ENCODE measurements at places on chromosomes 1 and 21.

DNA sequence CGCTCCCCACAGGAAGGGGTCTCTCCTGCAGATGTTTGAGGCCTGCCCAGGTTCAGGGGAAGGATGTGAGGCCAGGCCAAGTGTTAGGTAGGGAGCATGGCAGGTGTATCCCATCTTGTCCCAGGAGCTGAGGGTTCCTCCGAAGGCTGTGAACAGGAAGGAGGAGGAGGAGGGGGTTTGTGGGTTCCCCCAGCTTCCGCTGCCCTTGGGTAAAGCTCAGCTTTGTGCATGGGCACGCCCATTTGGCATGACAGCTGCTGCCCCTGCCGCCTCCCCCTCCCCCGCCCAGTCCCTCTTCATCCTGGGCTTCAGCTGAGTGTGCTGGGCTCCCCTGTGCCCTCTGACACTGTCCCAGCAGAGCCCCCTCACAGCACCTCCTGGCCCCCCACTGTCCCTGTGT, 25.5 kb downstream of the TNFRSF8 start:
- DNase-seq, result no peak

DNA sequence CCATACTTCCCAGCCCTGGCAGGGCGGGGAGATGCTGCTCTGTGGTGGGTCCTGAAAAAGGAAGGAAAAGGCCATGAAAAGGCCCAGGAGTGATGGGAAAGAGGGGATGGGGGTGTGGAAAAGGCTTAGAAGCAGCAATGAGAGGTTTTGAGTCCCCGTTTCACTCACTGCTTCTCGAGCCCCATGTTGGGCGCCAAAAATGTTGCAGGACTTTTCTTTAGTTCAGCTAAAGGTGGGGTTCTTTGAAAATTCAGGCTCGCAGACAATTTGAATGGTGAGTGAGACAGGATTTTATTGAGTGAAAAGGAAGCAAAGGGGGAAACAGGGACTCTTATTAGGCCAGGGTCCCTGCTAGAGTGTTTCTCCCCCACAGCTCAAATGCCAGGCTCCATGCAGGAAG, 93.1 kb downstream of the MRPS6 start:
- no peak for DNase-seq

DNA sequence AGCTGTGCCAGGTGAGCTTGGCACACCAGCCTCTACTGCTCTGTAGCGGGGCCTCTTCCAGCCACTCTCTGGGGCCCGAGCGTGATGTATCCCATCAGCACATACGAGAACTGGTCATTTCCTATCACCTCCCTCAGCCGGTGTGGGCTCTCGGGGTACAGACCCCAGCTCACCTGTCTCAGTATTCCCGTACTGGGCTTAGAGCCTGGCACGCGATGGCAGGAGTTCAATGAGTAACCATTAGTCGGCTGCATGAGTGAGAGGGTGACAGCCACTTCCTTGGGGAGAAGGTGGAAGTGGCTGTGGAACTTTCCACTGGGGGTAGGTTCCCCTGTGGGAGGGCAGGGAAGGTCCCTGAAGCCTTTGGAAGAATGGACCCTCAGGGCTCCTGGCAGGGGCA, 46.1 kb downstream of the ECE1 start:
- no peak for DNase-seq

GRCh38 chr21:44949779-44950198, 10.0 kb downstream of the SLX9 start:
- peak; percentile 76 for DNase-seq

- DNase-seq, result no peak
These were observed 59.6 kb upstream of the ST6GALNAC5 start for GRCh38 chr1:76807543-76808260.

GRCh38 chr1:183443466-183443865, 25.3 kb upstream of the NMNAT2 start:
- DNase-seq, result no peak

DNA sequence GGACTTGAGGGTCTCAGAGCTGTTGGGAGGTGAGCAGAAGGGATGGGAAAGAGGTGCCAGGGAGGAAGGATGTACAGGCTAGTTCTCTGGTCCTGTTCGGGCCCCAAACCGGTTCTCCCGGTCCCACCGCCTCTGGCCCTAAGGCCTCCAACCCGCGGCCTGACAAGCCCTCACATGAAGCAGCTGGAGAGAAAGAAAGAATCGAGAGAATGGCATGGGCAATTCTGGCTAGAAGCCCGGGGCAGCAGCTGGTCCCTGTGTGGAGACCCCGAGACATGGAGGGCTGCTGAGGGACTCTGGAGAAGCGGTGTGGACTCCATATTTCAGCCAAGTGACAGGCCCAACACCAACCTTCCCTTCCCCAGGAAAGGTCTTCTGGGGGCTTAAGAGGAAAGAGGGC, 730 bp downstream of the CDC42SE1 start:
- no peak for DNase-seq

DNA sequence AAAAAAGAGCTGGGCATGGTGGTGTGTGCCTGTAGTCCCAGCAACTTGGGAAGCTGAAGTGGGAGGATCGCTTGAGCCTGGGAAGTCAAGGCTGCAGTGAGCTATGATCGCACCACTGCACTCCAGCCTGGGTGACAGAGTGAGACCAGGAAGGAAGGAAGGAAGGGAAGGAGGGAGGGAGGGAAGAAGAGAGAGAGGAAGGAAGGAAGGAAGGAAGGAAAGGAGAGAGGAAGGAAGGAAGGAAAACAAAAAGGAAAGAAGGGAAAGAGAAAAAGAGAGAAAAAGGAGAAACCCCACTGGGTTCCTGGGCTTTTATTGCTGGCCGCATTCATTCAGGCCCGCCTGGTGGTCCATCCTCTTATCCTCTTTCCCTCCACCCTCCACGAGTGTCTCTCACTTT, 9.8 kb downstream of the SLC2A7 start:
- DNase-seq, result no peak

DNA sequence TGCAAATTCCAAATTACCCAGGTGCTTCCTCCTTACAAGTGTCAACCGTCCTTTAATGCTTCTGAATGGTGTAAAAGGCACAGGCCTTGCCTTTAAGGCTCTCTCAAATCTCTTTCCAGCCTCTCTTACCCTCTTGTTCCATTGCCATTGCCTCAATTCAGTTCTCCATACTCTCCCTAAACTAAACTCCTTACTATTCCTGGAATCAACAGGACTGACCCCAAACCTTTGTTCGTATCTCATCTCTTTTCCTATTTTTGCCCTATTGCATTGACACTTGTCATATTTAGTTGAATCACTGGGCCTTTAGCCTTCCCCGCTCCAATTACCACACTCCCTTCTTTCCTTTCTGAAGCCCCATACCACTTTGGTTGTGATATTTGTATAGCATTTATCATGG, 3.9 kb upstream of the CD55 start:
- no peak for DNase-seq

GRCh38 chr1:200121421-200121820, 93.9 kb downstream of the NR5A2 start:
- DNase-seq, result no peak

DNA sequence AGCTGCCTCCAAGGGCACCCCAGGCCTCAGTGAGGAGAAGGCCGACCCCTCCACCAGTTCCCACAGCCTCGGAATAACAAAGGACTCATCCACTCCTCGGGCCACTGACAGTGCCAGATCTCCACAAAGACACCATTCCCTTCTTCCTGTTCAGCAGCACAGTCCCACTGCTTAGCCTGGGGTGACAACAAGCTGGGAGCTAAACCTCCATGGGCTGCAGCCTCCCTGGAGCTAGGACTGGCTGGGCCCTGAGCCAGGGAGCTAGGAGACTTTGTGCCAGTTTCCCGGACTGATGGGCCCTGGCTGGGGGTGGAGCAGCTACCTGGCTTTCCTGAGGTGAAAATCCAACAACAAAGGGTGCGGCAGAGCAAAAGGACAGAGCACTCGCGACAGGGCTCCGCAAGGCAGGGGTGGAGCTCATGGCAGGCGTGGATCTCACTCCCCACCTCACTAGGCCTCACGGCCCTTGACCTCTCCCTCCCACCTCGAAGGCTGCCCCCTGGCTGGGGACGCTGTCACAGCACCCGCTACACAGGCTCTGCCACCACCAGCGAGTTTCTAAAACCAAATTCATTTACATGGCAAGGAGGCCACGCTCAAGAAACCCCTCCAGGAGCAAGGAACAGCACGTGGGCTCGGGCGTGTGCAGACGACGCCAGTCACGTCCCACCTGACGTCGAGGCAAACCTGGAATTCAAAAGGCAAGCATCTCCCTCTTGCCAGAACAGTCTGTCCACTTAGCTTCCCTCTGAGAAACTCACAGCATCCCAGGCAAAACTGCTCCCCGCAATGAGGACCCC, 13.8 kb downstream of the SLC35E2B start:
- DNase-seq, result no peak

GRCh38 chr1:93699503-93700168, 18.0 kb upstream of the BCAR3 start:
- DNase-seq, result no peak

- DNase-seq, result no peak
These were observed 22.4 kb upstream of the ASB17 start for GRCh38 chr1:75954586-75954985.

DNA sequence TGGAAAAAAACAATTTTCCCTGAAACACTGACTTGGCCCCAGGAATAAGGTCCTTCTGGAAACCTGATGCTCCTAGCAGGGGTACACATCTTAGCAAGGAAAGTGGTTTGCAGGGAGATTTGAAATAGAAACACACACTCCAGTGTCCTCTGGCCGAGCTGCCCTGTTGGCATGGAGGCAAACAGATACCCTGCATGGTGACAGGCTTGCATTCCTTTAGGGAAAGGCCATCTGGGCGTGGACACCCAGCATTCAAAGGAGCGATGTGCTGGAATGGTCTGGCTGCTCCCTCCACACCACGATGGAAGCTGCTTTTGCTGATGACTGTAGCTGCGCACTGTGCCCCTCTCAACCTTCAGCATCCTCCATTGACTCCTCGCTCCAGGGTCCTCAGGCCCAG, 41.5 kb upstream of the BCAR3 start:
- DNase-seq, result no peak

GRCh38 chr21:14523234-14523633, 22.9 kb downstream of the SAMSN1 start:
- no peak for DNase-seq

GRCh38 chr1:10916991-10917390, 95.5 kb upstream of the TARDBP start:
- DNase-seq, result no peak

DNA sequence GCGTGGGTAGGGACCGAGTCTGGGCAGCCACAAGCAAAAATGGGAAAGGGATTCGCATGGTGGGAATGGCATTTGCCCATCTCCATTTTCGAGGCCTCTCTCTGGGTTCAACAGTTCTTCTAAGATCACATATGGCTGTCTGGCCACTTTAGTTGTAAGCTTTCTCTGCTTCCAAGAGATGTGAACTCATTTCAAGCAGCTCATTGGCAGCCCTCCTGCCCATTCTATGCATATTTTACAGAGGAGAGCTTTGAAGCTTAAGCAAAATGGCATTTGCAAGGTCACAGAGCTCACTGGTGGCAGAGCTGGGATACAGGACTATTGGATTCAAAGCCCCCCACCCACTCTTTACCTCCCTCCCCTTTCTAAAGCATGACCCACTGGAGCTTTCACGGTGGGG, 93.7 kb downstream of the HHIPL2 start:
- DNase-seq, result no peak

- no peak for DNase-seq
These were observed 19.3 kb downstream of the IARS2 start for GRCh38 chr1:220113136-220113695.

GRCh38 chr1:72601035-72601674, 318.8 kb upstream of the NEGR1 start:
- DNase-seq, result no peak

DNA sequence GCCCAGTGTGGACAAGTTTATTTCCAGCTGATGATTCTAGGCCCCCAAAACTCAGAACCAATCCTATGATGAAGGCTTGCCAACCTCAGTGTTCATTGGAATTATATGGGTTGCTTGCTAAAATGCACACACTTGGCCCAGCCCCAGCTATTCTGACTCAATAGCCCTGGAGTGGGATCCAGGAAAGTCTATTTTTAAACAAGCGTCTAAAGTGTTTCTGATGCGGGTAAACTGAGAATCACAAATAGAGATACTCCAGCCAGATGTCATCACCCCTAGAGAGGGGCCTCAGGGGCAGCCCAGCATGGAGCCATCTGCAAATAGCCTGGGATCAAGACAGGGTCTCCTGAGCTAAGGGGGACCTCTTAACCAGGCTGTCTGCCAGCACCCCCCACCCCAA, 46.0 kb downstream of the PKP1 start:
- no peak for DNase-seq

GRCh38 chr1:3750741-3751140, 1.5 kb upstream of the CCDC27 start:
- no peak for DNase-seq

DNA sequence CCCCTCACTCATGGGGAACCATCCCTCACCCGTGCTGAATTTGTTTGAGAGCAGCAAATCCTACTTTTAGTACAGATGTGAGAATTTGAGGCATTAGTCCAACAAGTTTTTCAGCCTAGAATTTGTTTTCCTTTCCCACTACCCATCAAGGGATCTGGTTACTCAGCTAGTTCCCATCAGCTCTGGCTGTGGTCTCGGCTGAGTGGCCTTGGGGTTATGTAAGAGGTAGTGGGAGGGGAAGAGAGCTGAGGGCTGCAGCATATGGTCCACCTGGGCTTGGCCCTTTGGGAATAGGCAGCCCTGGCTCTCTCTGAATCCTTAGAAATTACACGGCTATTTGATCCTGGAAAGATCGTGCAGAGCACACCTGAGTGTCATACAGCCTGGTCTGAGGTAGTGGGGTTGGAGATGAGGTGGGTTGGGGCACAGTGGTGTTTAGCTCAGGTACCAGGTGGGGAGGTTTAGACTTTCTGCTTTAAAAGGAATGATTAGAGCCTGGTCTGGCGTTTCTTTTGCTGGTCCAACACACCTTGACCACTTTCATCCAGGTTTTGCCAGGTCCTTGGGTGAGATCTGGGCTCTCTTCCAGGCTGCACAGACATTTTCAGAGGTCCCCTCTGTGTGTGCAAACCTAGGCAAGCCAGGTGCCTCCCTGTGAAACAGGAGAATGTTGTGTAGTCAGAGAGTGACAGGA, 4.2 kb downstream of the GSTM4 start:
- DNase-seq, result no peak

GRCh38 chr1:81290326-81290725, 510.4 kb upstream of the ADGRL2 start:
- no peak for DNase-seq

GRCh38 chr1:24693827-24694379, 50.8 kb downstream of the SRRM1 start:
- DNase-seq, result no peak

DNA sequence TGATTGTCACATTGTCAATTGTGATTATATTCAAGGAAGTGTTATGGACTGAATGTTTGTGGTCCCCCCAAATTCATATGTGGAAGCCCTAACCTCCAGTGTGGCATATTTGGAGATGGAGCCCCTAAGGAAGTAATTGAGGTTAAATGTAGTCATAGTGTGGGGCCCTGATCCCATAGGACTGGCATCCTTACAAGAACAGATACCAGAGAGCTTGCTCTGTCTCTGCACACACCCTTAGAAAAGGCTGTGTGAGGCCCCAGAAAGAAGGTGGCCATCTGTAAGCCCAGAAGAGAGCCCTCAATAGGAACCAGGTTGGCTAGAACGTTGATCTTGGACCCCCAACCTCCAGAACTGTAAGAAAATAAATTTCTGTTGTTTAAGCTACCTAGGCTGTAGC, 28.1 kb downstream of the VANGL1 start:
- DNase-seq, result no peak

GRCh38 chr1:92989936-92990583, 28.8 kb upstream of the DIPK1A start:
- no peak for DNase-seq

GRCh38 chr1:246350745-246351144, 156.3 kb downstream of the SMYD3 start:
- no peak for DNase-seq
